Psoas muscle (tissue), 8 donors: ENCODE measurements at places on chromosomes 7 and 10. TPM values are rescaled to one million over a fixed set of nuclear protein-coding genes. Genes with fewer than 3 reads are reported as not detected.

The CUZD1 gene
- polyA plus RNA-seq = 0.25 TPM

The CNNM1 gene
- polyA plus RNA-seq = 0.01 TPM

The EEPD1 gene
- polyA plus RNA-seq = 7.3 TPM

The LIPK gene
- not detected for polyA plus RNA-seq

The AMPH gene
- polyA plus RNA-seq = 1.6 TPM

The PNLIPRP3 gene
- polyA plus RNA-seq = not detected

The CPXM2 gene
- 0.78 TPM for polyA plus RNA-seq

The CCDC7 gene
- 1.4 TPM for polyA plus RNA-seq

The GPR22 gene
- polyA plus RNA-seq = not detected

The CTNNA3 gene
- 5.2 TPM for polyA plus RNA-seq

The DGKI gene
- polyA plus RNA-seq = 0.04 TPM

The SLC26A5 gene
- polyA plus RNA-seq = not detected

The PSD gene
- not detected for polyA plus RNA-seq

The ADAM22 gene
- polyA plus RNA-seq = 0.14 TPM

The GDF2 gene
- polyA plus RNA-seq = not detected

The FBXL13 gene
- polyA plus RNA-seq = 0.14 TPM

The AOC1 gene
- polyA plus RNA-seq = not detected

The LYZL2 gene
- not detected for polyA plus RNA-seq

The WNT16 gene
- not detected for polyA plus RNA-seq

The CALML3 gene
- polyA plus RNA-seq = not detected

The LIPN gene
- not detected for polyA plus RNA-seq

The PKD2L1 gene
- polyA plus RNA-seq = not detected

The SLC26A3 gene
- polyA plus RNA-seq = not detected

The MINDY3 gene
- 17.5 TPM for polyA plus RNA-seq

The FAM204A gene
- 127 TPM for polyA plus RNA-seq

The ZNF33B gene
- 2.2 TPM for polyA plus RNA-seq

The THNSL1 gene
- 2.0 TPM for polyA plus RNA-seq

The DIP2C gene
- polyA plus RNA-seq = 17.1 TPM

The PROSER2 gene
- polyA plus RNA-seq = 0.63 TPM

The PTPN20 gene
- 4.0 TPM for polyA plus RNA-seq
